ENCODE measurements at places on chromosomes 5 and 9.

DNA sequence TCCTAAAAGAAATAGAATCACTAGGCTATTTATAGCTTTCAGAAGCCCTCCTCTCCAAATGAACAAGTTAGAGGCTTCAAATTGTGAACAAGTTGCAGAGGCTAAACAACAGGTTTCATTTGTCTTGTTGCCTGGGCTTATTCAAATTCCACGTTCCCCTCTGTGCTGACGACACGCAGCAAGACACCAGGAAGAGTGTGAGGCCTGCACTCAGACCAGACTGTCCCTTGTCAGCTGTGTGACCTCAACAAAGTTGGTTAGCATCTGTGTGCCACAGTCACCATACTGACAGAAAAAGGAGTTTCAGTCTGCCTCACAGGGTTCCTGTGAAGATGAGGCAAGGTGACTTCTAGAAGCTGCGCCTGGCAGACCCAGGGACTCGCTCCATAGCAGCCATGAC is 22.1 kb upstream of the GABBR2 start:
- no peak for DNase-seq

DNA sequence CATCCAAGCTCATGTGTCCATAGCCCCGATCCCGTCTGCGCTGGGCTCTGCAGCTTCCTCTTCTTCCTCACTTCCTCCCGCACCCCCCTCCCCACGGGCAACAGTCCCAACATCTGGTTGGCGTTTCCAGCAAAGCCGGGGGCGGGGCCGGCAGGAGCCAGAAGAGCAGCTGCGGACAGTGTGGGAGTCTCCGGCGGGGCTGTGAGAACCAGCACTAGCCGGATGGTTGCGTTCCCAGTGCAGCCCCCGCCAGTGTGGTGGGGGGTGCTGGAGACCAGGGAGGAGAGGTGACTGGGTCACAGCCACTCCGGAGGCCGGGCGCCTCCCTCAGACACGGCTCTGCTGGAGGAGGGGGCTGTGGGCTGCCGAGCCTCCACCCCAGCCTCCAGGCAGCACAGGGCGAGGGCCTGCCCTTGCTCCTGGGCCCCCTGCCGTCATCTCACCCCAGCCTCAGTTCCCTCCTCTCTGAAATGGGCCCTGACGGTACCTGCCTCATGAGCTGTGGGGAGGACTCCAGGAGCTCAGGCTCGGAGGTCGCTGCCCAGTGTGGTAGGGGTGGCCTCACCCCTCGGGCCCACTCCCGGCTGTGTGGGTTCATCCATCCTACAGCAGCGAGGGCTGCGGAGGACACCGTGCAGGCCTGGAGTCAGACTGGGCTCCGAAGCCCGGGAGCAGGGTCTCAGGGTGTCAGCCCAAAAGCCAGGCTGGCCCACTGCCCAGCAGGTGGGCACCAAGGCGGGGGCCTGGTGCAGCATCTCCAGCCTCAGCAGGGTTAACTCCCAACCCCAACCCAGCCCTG is 41.5 kb upstream of the NOTCH1 start:
- no peak for DNase-seq

- no peak for DNase-seq
Measured at GRCh38 chr5:8013948-8014710, 145.2 kb downstream of the MTRR start.

DNA sequence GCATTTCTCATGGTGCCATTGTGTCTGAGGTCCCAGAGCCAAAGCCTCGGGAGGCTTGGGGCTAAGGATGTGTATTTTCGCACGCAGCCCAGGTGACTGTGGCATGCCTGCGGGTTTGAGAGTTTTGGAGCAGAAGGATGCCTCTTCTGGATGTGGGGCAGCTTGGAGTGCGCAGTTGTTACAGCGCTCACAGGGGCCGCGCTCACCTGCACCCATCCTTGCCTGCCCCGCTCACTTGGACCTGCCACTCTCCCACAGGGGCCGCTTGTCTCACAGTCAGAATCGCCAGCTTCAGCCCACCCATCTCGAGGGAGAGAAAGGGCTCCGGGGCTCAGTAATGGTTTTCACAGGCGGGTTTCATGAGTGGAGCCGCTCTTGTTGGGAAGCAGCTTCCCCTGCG is 132.9 kb downstream of the MVB12B start:
- DNase-seq, result no peak

DNA sequence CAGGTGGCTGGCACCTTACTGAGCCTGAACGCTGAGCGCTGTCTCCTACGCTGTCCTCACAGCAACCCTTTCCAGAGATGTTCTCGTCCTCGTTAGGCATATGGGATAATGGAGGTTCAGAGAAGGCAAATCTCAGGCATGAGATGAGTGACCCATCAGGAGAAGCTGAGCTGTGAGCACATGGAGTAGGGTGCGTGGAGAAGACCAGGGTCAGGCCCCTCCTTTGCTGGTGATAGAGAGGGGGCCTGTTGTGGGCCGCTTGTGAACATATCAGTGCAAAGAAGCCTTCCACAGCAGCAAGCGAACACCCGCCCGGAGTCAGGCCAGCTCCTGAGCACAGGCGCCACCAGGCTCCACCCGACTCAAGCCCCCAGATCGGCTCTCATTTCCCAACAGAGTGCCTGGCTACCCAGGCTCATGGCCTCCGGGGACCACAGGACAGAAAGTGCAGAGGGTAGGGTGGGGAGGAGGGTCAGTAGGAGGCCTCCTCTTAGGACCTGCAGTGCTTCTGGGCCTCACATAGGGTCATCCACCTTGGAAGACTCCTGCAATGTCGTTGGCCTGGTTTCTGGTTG is 15.0 kb upstream of the TIFAB start:
- no peak for DNase-seq

- DNase-seq, result no peak
Measured at GRCh38 chr5:111017731-111018130, 53.8 kb upstream of the TSLP start.

GRCh38 chr5:151295138-151295537 is 8.4 kb downstream of the SLC36A3 start:
- DNase-seq, result no peak

DNA sequence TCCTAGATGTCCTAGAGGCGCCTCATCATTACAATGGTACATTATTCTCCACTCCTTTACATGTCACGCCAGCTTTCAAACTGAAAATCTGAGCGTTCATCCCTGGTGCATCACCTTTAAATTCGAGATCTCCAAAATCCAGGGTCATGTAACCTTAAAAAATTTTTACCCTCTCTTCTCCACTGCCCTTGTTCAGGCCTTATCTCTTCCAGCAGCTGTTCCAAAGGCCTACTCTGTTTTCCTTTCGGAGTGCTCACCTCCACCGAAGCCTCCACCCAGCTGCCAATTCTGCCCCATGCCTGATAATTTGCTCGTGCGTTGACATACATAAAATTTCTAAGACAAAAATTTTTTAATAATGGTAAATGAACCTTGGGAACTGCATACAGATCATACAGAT is 950 bp upstream of the MSH3 start:
- DNase-seq, result no peak

GRCh38 chr5:15959370-15960164 is 220.0 kb downstream of the MARCHF11 start:
- DNase-seq, result no peak

- DNase-seq, result no peak
Measured at GRCh38 chr9:131685753-131686706, 53.8 kb downstream of the RAPGEF1 start.

DNA sequence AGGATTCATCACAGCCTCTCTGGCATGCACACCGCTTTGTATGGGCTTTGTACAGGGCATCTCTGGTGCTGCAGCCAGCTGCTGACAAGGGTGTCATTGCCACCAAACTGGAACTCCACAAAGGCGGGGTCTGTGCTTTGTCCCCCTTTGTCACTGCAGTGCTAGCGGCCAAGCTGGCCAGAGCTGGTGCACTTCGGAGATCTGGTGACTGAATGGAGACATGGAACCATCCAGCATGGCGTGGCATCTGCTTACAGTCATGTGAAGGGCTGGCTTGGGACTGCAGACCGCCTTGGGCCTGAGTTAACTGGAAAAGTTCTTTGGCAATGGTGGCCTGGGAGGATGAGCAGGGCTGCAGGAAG is 18.7 kb upstream of the COL5A1 start:
- DNase-seq, result no peak

GRCh38 chr5:16791036-16791705 is 144.9 kb downstream of the MYO10 start:
- peak; percentile 83 for DNase-seq

DNA sequence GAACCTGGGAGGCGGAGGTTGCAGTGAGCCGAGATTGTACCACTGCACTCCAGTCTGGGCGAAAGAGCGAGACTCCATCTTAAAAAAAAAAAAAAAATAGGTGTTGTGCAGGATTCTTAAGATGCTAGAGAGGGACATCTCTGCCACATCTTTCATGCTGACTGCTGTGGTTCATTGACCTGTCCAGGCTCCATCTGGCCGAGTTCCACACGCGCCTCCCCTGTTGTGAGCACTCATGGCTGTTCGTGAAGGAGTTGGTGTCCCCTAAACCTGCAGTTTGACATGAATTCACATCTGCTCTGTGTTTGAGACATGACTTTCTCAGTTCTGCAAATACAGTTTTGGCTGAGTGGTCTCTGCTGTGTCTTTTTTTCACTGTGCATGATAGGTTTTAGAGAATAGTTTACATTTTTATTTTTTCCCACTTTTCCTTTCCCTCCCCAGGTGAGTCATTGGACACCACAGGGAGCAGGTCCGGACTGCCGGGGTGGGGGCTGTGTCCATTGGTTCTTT is 5.3 kb downstream of the NXNL2 start:
- DNase-seq, result no peak

GRCh38 chr5:163614787-163615186 is 109.4 kb downstream of the MAT2B start:
- no peak for DNase-seq

GRCh38 chr5:42993516-42994245 is 46.4 kb downstream of the ANXA2R start:
- DNase-seq, result no peak

DNA sequence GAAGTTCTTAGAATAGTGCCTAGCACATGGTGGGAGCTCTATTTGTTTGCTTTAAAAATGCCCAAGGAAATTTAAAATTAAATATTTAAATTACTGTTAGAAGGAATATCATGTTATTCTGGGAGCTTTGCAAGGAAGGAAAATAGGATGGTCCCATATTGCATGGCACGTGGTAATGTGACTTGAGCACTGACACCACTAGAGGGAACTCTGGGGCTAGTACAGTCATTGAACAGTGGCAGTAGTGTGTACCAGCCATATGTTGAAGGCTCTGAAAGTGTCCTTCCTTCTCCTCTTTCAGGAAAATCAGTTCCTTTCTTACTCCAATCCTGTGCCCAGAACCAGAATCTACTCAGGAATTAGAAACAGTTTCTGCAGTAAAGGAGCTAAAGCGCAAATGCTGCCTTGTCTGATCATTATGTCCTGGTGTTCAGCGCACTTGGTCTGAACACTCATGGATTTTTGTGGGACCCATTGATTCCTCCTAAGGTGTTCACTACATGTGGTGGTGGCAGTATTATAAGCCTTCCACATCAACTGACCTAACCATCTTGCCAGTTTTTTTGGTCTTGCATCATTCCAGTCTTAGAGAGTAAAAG is 54.1 kb downstream of the GDA start:
- peak; percentile 55 for DNase-seq

- peak; percentile 41 for DNase-seq
Measured at GRCh38 chr9:114888607-114889006, 41.8 kb downstream of the TNFSF8 start.

GRCh38 chr5:163105456-163105855 is 331.9 kb upstream of the CCNG1 start:
- DNase-seq, result no peak

- no peak for DNase-seq
Measured at GRCh38 chr9:135519179-135519971, 1.9 kb upstream of the LCN1 start.

- no peak for DNase-seq
Measured at GRCh38 chr5:139383275-139383992, at the start of gene SLC23A1. SLC23A1 (minus strand) TSS chr5:139383297; CDS start chr5:139383253, 44 bp downstream.

Measured in NCI-H510A treated with DMSO at 0.1 percent for 48 hours (cell line).